H4 (cell line): ENCODE measurements at places on chromosomes 11 and 22. TPM values are rescaled to one million over a fixed set of nuclear protein-coding genes. Genes with fewer than 3 reads are reported as not detected.

Gene THOC5
- total RNA-seq = 30.2 and 39.8 TPM in 2 replicates

Gene FOXRED2
- total RNA-seq = 17.8 and 21.6 TPM in 2 replicates

Gene CHRNA10
- total RNA-seq = 0.18 and 0.91 TPM in 2 replicates

Gene CRYBB3
- not detected in 2 replicates for total RNA-seq

GRCh38 chr11:120597250-120598215 is 86.0 kb downstream of the GRIK4 start:
- DNase-seq = no peak

DNA sequence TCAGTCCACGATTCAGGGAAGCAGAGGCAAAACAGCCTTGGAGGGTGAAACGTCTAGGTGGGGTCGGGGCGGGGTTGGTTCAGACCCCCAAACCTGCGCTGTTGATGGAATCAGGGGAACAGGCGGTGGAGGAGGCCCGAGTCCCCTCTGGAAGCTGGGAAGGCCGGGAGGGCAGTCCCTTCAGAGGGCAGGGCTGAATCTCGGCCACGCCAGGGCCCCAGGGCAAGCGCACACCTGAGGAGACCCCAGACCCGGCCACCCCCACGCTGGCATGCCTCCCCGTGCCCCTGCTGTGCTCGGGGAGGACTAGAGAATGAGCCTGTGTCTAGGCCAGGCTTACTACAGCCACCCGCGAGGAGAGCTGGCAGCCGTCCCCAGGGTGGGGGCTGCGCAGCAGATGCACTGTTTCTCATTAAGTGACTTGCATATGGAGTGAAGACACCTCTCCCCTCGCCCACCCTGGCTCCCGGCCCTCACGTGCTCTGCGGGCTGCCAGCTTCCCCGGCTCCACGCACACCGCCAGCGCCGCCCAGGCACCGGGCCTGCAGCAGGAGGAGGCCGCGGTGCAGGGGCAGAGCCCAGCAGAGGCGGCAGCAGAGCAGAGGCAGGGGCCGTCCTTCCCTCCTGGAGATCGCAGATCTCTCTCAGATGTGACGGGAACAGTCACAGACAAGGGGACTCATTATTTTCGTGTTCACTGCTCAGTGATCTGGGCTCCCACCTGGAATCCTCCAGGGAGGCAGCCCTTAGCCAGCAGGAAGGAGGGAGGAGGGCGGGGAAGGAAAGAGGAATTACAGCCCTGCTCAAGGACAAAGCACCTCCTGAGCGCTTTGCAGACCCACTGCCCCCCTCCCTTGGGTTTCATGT is 47.1 kb upstream of the OPCML start:
- no peak for DNase-seq

GRCh38 chr11:69801513-69802335 is 17.5 kb downstream of the FGF3 start:
- DNase-seq = peak; percentile 35

DNA sequence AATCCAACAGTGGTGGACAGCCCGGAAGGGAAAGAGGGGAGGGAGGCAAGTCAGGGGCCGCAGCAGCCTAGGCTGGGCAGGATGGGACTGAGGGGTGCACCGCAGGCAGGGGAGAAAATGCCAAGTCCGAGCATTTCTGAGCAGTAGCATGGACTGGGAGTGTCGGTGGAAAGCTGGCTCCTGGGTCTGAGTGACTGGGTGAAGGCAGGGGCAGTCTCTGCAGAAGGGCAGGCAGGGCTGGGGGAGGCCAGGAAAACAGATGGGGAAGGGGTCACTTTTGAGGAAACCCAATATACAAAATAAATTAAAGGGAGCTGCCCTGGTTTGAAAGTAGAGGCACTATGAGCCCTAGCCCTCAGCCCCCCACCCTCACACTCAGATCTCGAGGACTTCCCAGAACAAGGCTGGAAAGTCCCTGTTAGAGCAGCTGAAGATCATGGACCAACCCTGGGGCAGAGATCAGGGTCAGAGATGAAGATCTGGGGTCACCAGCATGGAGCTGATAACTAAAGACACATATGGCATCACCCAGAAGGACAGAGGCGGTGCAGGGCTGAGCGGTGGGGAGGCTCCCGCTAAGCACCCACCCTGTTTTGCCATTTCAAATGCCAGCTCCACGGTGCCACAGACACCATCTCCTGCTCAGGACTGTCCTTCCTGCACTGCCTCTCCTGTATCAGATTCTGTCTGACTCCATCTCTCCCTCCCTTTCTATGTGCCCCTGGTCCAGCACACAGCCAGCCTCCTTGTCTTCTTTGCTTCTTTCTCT is 32.4 kb upstream of the ETS1 start:
- DNase-seq = no peak

DNA sequence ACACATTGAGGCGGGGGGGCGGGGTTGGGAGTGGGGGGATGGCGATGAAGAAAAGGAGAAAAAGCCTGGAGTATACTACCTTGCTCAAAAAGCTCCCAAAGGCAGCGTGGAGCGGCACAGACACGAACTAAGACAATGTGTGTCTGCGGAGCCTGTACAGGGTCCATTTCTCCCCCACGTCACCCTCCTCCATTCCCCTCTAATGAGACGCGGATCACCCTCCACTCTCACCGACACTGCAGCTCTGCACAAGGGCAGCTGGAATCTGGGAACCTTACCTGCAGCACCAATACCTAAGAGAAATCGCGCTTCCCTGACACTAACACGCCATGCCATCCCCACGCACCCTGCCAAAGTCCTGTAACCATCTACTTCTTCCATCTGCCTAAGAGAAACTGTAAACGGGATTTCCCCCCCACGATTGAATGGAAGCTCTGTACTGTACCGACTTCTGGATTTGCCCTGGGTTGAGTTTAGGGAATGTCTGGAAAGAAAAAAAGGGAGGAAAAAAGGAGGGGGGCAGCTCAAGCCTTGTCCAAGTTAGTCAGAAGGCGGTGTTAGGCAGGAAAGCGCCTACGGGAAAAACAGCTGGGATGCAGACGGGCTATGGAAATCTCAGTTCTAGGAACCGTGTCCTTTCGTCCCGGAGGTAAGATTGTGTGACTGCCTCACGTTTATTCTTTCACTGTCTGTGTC is 125.7 kb upstream of the C11orf58 start:
- DNase-seq = no peak

DNA sequence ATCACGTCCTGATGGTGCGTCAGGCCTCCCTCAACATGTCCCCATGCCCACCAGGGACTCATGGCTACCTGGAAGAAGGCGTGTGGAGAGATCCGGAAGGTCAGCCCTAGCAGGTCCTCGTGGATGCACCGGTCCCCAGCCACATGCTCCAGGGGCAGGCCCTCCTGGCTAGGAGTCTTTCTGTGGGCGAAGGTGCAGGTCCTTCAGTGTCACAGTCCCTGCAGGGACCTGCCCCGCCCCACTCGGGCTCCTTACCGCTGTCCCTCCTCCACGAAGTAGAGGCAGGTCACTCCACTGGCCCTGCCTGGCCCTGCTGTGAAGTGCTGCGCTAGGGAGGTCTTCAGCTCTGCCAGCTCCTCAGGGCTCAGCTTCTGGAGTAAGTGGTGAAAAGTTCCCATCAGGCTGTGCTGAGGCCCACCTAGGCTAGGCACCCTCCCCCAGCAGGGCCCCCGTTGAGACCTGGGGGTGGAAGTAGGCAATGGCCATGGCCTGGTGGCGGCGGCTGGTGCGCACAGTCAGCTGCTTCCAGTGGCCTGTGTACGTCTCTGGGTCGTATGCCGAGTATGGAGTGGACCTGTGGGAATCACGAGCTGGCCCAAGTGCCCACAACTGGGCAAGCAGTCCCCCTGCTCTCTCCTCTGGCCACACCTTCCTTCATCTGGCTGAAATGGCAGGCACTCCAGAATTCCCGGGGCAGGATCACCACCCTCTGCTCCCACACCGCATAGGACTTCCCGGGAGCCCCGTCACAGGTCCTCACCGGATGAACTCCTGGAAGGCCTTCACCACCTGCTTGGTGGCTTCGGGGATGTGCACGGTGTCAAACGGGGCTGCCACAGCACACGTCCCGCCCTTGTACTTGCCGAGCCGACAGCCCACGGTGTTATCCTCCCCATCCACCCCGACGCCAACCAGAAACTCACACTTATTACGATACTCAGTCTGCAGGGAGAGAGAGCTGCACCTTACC is 1.1 kb upstream of the RANBP1 start:
- DNase-seq = no peak

GRCh38 chr22:25027959-25028840 is 75.7 kb downstream of the KIAA1671 start:
- no peak for DNase-seq

DNA sequence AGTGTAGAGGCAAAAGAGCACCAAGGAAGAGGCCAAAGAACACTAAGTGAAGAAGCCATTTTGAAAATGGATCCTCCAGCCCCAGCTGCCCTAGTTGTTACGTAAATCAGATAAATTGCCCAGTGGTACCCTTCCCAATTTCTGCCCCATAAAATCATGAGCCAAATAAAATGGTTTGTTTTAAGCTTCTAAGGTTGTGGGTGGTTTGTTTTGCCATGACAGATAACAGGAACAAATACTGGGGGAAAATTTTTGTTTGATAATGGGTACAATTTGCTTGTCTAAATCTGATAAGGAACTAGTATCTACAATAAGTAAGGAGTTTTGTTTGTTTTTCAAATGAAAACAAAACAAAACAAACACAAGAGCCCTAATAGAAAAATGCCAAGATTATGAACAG is 30.6 kb upstream of the HSD17B12 start:
- no peak for DNase-seq

DNA sequence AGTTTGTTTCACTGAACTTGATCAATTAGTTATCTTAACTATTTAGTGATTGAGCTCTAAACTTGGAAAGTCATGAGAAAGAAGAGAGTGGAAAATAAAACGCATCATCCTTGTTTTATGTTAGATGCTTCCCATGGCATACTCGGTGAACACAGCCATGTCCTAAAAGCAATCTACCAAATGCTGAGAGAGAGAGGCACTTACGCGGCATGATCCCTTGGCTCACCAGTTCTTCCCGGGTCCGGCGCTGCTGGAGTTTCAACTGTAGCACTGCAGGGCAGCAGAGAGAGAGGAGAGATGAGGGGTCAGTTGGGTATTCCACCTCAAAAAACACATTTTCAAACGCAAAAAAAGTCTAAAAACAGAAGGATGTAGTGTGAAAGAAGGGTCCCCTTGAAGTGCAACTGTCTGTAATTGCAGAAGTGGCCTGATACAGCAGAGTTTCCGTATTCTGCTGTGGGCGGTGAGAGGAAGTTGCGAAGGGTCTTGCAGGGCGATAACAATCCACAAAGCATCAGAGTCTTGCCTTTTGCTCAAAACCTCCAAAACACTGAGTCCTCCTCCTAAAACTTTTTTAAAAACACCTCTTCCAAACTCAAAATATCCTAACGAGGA is 92.7 kb downstream of the SGSM3 start:
- no peak for DNase-seq

DNA sequence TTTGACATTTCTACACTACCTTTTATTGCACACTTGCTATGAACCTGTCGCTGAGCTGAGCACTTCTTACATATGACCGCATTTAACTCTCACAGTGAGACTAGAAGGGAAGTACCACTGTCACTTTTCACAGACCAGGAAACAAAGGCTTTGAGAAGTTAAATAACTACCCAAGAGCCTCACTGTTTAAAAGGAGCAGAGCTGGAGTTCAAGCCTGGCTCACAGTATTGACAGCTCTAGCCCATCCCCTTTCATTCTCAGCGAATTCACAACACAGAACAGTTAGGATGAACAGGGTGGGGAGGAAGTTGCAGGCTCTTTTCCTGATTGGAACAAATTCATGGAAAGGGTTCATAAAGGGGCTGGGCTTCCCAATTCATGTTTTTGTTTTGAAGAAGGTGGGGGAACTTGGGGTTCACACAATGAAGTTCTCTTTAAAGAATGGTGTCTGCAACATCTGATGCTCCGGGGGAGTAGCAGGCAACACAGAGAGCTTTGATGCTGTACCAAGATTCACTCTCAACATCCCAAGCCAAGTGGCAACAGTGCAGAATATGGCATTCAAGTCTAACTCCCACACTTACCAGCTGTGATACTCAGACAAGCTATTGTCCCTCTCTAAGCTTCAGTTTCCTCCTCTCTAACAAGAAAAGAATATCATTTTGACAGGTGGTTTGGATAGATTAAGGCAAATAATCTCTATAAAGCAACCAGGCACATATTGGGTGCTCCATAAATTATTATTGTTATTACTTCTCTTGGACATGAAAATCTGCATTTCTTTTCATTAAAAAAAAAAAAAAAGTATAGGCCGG is 17.2 kb downstream of the SCGB1A1 start:
- DNase-seq = no peak

DNA sequence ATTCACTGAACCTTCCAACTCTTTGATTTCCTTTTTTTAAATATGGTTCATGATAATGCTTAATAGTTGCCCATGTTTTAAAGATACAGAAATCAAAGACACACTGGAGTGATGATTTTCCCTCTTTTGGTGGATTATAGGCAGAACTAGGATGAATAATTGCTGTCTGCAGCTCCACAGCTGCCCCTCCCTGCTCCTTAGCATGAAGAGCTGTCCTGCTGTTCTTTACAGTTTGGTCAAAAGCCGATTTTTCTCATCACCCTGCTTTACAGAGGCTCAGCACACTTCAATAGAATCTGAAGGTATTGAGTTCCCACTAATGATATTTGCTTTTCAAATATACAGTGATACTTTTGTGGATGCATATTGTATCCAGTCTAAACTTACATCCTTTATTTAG is 202.6 kb downstream of the AASDHPPT start:
- no peak for DNase-seq

- DNase-seq = no peak
These were observed 1.7 kb upstream of the USP28 start for GRCh38 chr11:113876798-113877669.

GRCh38 chr11:73647459-73648100 is 1.2 kb downstream of the PLEKHB1 start:
- DNase-seq = no peak

DNA sequence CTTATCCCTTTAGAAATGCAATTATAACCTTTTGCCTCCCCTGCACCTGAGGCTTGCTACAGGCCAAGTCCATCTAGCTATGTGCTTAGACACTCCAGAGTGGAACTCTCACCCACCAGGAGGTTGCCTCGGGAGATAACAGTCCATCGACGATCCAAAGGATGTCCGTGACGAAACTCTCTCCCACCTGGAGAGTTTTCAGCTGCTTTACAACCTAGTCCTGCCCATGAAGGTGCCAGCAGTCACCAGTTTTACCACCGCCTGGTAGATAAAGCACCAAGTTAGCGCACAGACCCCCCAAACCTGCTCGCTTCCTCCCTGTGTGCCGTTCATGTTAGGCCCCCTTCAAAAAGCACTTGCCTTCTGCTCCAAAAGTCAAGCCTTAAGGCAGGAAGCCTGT is 53.1 kb upstream of the SHISAL1 start:
- no peak for DNase-seq

DNA sequence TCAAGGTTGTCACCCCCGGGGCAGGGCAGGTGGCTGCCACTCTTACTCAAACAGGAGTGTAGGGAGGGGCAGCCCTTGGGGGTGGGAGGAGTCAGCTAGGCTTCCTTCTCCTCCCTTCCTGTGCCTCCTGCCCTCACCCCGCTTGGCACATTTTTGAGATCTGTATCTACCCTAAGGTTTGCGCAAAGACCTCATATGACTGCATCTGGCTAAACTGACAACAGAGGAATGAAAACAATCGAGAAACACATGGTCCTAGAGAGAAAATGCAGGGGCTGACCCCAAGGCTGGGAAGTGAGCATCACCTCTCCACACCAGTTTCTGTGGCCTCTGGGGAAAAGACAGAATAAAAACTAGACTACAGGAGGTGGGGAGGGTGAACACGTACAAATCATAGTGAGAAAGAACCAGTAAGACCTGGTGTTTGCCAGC is 28.1 kb downstream of the IGSF9B start:
- DNase-seq = peak; percentile 23

GRCh38 chr11:1652771-1653540 is 23.4 kb downstream of the KRTAP5-5 start:
- DNase-seq = peak; percentile 42

- no peak for DNase-seq
These were observed 16.1 kb upstream of the SEC14L4 start for GRCh38 chr22:30521368-30522156.
